CD4-positive, alpha-beta memory T cell (primary cell): ENCODE measurements at places on chromosomes 4 and X. TPM values are rescaled to one million over a fixed set of nuclear protein-coding genes. Genes with fewer than 3 reads are reported as not detected.

The GATB gene
- 12.5 TPM for total RNA-seq

The BLTP1 gene
- 83.9 TPM for total RNA-seq

DNA sequence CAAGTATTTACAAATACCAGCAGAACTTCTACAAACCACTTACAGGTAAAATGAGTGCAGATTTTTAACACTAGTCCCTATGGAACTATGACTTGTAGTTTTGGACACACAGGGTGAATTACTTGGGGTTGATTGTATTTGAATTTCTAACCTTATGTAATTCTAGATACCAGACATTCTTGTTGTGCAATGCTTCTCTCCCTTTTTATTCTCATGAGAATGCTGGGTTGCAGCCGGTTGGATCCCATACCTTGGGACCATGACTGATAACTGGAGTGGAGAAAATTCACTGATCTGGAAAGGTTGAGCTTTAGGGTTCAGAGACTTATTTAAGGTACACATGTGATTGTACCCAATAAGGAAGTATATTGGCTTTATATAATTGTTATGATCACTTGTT, 8.8 kb downstream of the TET2 start:
- no peaks in the 10 kb centered on the region for H3K36me3 ChIP-seq
- no peaks in the 10 kb centered on the region for H3K27me3 ChIP-seq
- peaks cover 13% of the 10 kb centered on the region for H3K4me1 ChIP-seq
- H3K27ac ChIP-seq, result no peak overlapping the region

The ENAM gene
- total RNA-seq, result not detected

DNA sequence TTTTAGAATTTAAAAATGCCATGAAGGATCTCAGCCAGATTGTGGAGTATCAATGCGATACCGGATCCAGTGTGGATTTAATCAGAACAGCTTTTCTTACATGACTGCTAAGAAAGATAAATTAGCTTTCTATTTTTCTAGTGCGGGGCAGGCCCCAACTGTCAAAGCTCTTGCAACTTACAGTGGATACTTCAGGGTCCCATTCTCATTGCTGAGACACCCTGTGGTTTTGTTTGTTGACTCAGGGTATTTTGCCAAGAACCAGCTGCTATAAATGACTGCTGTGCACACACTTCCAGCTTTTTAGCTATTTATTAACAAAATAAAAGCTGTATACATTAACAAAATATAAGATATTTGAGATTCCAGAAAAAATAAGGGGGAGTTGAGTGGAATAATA, 166.4 kb downstream of the DCLK2 start:
- H3K4me1 ChIP-seq, result no peaks in the 10 kb centered on the region
- H3K27ac ChIP-seq, result no peak overlapping the region
- no peak overlapping the region for H3K4me3 ChIP-seq

The TMPRSS11E gene
- not detected for total RNA-seq
